ENCODE measurements at places on chromosomes 3 and 15.
A peak's percentile ranks its signal among the peaks of the same experiment; 100 is the strongest.

GRCh38 chr3:38027466-38028465 is 1.7 kb downstream of the PLCD1 start:
- no peak for DNase-seq

- peak; percentile 49 for DNase-seq
Observed at GRCh38 chr3:29144807-29145206, 136.1 kb upstream of the RBMS3 start.

DNA sequence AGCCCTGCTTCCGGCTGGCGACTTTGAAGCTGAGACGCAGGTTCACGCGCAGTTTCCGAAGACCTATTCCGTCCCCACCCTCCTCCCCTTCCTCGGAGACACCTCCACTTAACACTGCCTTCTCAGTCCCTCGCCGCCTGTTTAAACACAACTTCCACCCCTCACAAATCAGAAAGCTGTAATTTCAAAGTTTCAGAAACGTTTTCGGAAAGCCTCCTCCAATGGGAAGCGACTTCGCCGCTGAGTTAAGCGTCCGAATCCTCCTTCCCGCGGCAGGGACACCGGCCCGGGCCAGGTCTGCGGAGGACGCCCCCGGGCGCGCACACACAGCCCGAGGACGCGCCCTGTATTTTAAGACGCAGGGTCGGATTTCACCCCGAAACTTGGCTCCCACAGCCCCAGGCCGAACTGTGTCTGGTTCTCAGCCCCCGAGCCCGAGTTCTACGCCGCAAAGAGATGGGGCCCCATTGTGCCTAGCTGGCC is 559 bp upstream of the LRRN1 start:
- no peak for DNase-seq

DNA sequence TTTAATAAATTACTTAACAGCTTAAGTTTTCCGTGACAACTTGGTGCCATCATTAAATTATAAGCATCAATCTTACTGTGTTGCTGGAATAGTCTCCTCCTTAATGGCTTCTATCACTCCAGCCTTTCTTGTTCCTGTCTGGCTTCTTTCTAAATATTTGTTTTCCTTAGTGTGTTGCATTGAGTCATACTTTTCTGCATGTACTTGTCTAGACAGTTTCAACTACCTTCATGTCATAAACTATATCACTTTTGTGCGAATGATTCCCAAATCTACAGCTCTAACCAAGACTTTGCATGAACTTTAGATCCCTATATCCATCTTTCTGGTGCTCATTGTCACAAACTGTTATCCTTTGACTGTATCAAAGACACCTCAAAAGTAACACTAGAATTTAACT is 78.4 kb downstream of the AKAP13 start:
- peak; percentile 53 for DNase-seq

DNA sequence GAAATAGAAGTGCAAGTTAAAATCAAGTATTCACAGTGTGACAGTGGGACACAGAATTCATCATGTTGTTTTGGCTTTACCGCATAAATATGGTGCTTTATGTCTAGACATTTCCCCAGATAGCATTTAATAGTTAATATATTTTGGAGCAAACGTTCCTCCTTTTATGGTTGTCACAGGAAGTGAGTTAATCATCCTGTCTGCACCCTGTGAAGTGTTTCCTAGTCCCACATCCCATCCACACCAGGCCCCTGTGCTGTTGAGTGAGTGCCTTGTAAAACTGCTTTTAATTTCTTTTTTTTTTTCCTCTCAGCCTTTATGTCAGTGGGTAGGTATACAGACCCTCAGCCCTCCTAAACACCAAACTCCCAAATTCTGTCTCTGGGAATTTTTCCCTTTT is 393.7 kb downstream of the FEZF2 start:
- no peak for DNase-seq

DNA sequence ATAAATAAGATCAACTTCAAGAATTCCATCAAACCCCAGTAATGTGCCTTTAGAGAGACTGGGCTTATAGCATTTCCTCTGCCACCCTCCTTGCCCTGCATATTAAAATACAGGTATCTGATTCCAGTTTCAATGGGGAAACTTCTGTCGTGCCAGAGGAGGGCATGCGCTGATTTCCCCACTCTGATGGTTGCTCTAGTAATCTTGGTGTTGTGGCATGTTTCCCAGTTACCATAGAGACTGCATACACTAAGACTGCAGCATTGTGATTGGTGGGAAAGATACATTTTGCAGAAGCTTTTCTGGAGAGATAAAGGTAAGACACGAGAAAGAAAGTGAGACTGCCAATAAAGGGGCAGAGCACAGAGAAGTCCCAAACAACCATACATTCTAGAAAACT is 225.6 kb downstream of the TIGIT start:
- no peak for DNase-seq

DNA sequence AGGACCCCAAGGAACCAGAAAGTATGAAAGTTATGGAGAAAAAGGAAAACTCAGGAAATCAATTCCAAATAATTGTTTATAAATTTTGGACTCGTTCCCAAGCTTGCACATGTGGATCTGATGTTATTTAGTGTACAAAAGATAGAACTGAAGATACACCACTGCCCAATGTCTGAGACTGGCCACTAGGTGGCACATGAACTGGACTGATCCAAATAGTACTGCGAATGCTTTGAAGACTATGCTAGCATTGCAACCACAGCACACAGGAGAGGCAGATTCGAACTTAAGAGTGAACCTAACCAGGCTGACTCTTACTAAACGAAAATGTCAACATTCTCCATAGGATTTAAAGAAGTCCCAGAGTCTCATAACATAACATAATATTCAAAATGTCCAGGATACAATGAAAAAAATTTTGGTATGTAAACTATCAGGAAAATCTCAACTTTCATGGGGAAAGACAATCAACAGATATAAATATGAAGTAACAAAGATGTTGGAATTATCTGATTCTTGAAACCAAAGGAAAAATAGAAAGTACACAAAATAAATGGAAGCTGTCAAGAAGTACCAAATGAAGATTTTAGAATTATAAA is 596.7 kb downstream of the FGF12 start:
- DNase-seq = peak; percentile 66

DNA sequence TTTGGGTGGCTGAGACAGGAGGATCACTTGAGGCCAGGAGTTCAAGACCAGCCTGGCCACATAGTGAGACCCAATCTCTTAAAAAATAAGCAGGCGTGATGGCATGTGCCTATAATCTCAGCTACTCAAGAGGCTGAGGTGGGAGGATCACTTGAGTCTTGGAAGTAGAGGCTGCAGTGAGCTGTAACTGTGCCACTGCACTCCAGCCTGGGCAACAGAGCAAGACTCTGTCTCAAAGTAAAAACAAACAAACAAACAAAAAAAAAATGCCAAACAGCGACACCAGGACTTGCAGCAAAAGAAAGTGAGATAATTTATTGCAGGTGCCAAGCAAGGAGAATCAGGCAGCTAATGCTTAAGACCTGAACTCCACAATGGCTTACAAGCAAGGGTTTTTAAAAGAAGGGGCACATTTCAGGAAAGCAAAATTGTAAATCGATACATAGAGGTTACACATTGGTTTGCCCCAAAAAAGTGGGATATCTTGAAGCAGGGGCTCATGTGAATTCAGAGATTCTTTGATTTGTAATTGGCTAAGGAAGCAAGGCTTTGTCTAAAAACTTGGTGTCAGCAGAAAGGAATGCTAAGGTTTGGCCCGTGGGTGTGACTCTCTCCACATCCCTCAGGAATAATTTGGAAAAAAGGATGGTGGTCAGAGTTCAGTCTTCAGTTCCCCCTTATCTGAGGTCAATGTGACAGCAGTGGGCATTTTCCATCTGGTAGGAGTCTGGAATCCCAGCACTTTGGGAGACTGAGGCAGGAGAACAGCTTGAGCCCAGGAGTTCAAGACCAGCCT is 5.2 kb upstream of the MPI start:
- DNase-seq = peak; percentile 54

DNA sequence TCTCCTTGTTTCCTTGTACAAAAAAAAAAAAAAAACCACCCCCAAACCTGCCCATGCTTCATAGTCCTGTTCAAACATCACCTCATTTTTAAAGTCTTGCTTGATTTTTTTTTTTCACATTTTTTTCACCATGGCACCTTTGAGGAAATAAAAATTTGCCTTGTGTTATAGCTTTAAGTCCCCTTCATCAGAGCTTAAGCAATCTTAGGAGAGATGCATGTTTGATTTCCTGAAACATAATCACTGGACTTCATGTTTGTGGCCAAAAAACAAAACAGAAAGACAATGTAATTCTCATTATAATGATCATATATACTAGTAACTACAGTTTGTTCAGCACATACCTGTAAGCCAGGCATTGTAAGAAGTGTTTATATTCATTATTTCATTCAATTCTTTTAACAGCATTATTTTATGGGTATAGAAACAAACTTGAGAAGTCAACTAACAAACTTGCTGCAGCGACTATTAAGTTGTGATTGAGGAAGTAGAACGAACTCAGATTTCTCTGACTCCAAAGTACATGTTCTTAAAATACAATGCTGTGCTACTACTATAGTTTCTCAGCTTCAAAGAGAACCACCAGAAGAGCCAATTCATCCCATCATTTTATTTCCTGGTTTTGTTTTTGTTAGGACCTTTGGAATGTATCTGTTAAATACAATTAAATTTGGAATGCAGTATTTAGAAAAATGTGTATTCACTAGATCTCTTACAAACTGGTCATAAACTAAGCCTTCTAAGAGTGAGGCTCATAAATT is 203.8 kb downstream of the TCF12 start:
- DNase-seq = no peak

GRCh38 chr3:54792584-54792983 is 135.3 kb downstream of the LRTM1 start:
- DNase-seq = no peak

- no peak for DNase-seq
Observed at GRCh38 chr3:179460260-179460659, 9.0 kb upstream of the GNB4 start.

GRCh38 chr15:57384816-57385215 is 8.5 kb downstream of the CGNL1 start:
- DNase-seq = peak; percentile 35

DNA sequence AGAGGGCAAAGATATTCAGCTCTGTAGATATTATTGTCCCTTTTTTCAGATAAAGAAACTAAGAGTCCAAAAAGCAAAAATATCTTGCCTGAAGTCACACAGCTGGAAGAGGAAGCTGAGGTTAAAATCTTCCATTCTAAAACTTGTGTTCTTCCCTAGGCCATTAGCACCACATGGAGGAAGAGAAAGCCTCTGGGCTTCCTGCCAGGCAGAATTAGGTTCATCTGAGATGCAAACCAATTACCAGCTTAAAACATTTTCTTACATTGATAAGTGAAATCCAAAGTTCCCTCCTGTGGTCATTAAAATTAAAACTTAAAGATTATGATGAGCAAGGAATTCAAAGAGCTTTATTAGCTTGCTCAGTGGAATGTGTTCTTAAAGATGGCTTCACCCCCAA is 235.3 kb upstream of the SETMAR start:
- no peak for DNase-seq

- no peak for DNase-seq
Observed at GRCh38 chr15:58309963-58310928, 121.5 kb upstream of the LIPC start.

- DNase-seq = no peak
Observed at GRCh38 chr15:83978588-83978987, 257.0 kb upstream of the GOLGA6L4 start.

DNA sequence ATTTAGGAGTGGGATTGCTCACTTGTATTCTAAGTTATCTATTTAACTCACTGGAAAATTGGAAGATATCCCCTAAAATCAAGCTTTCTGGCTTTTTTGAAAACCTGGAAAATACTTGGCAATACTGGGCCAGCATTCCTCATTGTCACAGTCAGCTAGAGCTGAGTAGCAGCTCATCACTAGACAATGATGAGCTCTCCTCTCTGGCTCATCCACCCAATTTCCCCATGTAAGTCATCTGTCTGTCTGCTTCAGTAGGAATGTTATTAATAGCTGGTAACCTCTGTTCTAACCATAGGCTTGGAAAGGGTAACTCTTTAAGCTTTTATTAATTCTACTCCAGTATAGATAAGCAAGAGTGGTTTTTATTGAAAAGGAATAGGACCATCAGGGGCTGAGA is 39.7 kb upstream of the PIK3R4 start:
- DNase-seq = no peak

DNA sequence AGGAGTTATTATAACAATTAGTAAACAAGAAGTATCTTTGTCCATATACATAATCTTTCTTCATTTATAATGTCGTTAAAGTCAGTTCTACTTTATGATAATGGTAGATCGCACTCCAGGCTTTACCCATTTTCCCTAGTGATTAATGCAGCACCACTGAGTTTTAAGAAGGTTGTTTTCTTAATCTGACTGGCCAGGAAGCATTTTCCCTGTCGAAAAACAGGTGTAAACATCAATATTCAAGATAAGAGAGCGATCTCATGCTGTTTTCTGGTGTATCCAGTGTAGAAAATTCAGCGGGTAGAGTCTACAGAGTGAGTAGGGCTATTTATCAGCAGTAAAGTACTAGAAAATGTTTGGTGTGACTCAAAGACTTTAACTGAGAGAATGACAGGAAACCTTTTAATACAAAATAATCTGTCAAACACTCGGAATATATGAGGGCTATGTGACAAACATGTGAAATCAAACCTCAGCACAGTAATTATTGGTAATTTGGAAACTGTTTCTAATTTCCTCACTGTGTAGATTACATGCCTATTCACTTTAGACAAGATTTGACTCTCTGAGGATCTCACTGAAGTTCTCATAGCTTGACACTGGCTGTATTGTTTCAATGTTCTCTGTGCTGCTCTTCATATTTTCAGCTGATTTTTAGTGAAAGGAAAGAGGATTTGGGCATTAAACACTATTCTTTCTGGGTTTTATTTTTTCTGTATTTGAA is 1013.2 kb downstream of the VGLL3 start:
- no peak for DNase-seq

- DNase-seq = peak; percentile 43
Observed at GRCh38 chr3:8210882-8211341, 290.7 kb upstream of the LMCD1 start.

DNA sequence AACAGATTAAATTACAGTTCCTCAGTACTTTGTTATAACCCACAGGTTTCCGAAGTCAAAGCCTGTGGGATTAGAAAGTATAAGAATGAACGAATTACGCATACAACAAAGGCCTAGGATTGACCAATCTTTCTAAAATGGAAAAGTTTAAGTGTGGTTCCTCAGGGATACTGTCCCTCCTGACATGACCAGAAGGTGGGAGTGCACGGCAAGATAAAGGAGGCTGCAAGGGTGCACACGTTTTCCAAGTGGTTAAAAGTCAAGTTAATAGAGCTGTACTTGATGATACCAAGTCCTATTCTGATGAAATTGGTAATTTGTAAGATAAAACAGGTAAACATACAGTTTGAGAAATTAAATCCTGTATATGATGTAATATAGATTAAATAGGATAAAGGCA is 96.2 kb downstream of the ALDH1A2 start:
- DNase-seq = peak; percentile 49

DNA sequence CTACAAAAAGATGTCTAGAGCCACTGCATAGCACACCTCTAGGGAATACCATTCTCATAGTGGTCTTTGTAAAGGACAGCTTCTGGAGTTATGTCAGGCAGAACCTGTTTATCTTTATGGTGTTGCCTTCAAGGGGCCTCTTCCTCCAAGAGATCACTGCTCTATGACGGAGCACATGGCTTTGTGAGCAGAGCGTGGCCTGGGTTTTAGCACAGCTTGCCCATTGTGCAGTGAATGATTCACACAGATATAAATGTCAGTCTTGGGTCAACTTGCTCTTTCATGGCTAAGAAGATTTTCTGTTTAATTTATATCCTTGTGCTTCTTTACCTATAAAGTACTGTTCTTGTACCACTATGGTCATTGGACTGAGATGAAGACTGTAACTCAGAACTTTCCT is 41.5 kb upstream of the RBMS3 start:
- peak; percentile 20 for DNase-seq
